ENCODE measurements at places on chromosomes 4 and X. TPM values are rescaled to one million over a fixed set of nuclear protein-coding genes. Genes with fewer than 3 reads are reported as not detected.

HTR2C gene
- total RNA-seq: not detected

- no peak for DNase-seq
These were observed 47.1 kb upstream of the PCDH10 start for GRCh38 chr4:133102043-133102442.

DNA sequence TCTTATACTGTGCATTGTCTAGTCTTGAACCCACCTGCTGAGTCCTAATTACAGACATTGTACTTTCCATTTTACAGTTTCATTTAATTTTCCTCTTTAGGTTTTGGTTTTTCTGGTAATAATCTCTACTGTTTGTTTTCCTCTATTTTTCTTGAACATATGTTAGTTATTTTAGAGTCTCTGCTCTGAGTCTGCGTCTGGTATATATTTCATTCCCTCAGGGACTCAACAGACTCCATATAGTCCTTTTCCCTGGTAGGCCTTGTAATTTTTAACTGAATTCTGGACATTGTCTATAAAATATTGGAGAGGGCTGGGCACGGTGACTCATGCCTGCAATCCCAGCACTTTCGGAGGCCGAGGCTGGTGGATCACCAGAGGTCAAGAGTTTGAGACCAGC lies 121.8 kb upstream of the STOX2 start:
- DNase-seq: no peak

GRCh38 chrX:7201496-7201895 lies 53.5 kb upstream of the PUDP start:
- DNase-seq: no peak

SPANXA1 gene
- not detected for total RNA-seq

G3BP2 gene
- total RNA-seq: 29.9 TPM

DNA sequence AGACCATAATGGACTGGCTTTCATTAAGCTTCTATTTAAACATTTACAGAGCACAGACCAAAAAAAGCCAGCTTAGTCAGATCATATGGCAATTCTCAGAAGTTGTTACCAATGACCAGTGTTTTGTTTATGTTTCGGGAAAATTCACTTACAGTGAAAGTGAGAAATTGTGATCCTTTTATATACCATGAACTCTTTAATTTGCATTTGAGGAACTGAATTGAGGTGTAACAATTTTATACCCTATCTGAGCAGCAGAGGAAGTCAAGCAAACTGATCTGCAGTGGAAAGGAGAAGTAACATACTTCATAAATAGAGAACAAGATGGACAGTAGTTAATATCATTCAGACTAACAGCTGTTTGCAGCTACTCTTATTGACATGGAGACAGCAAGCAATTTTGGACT lies 97.1 kb downstream of the TMA16 start:
- peak; percentile 20 for DNase-seq
